Epithelial cell of alveolus of lung (primary cell): ENCODE measurements at places on chromosomes 6 and 20. TPM values are rescaled to one million over a fixed set of nuclear protein-coding genes. Genes with fewer than 3 reads are reported as not detected.

LY86 gene
- total RNA-seq, result not detected in 2 replicates

FHL5 gene
- total RNA-seq, result 0.52 TPM in 1 of 2 replicates, not detected in the other

C2 gene
- total RNA-seq, result 0.65 and 4.8 TPM in 2 replicates

TBPL1 gene
- total RNA-seq, result 25.2 and 27.3 TPM in 2 replicates

ACSS1 gene
- 3.0 and 3.2 TPM in 2 replicates for total RNA-seq
